ENCODE measurements at places on chromosomes 12 and 14.

GRCh38 chr12:132395908-132396305 lies 66.5 kb upstream of the GALNT9 start:
- DNase-seq: no peak

- DNase-seq: peak; percentile 53
These were observed 58.3 kb downstream of the OTOGL start for GRCh38 chr12:80157645-80158044.

GRCh38 chr14:68862954-68863594 lies 70.2 kb upstream of the ZFP36L1 start:
- DNase-seq: peak; percentile 83

- peak; percentile 25 for DNase-seq
These were observed 8.2 kb upstream of the PPP2R5E start for GRCh38 chr14:63551332-63551731.

- no peak for DNase-seq
These were observed 25.5 kb upstream of the LDHB start for GRCh38 chr12:21683115-21683514.

DNA sequence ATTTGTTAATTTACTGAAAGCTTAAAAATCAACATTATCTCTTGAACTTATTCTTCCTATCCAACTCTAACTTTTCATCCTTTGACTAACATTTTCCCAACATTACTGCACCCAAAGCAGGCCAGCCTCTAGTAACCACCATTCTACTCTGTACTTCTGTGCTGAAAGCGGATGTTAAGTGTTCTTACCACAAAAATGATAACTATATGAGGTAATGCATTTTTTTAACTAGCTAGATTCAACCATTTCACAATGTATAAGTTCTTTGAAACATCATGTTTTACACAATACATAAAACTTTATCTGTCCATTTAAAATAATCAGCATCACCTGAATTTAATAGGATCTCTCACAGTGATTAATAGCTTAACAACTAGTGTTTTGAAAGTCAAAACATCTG lies 468.5 kb upstream of the MGAT4C start:
- peak; percentile 86 for DNase-seq

DNA sequence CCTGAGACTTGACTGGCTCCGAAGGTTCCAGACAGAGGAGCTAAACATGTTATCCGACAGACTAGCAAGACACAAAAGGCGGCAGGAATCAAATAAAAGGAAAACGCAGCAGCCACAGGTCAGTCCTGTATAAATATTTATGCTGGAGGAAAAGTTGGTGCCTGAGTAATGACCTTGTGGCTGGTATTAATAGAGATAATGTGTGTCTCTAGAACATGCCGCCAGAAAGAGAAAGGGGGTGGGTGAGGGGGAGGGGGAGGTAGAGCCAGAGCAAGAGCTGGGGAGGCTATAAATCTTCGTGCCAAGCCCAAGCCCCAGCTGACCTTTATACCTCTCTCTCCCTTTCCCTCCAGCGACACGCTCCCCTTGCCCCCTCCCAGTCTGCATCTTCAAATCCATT lies 590.4 kb downstream of the MED13L start:
- DNase-seq: no peak

- no peak for DNase-seq
These were observed 46.2 kb downstream of the ANO2 start for GRCh38 chr12:5898874-5899273.

- no peak for DNase-seq
These were observed 11.0 kb downstream of the DCTN2 start for GRCh38 chr12:57535764-57536596.

DNA sequence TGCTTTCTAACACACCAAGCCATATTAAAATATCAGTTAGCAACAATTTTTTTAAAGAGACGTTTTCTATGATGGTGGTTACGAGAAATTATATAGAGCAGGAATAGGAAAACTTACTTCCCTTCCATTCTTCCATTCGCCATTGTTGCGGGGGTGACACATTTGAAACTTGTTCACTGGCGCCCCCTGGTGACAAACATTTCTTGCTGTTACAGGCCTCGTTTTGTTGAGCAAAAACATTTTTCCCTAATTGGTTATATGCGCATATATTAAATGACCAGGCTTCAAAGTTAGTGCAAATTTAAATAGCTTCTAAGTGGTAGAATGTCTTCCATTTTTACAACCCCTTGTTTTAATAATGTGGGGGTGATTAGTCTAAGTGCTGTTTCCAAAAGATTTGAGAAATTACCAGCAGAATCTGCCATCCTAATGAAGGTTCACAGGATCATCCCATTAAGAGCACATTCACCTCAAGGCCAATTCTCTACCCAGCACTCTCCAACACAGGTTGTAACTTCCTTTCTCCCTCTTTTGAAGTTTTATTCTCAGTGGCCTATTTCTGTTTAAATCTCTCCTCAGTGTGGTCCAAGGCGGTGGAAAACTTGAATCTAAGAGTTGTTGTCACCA lies 1124.7 kb downstream of the FLRT2 start:
- DNase-seq: peak; percentile 31

DNA sequence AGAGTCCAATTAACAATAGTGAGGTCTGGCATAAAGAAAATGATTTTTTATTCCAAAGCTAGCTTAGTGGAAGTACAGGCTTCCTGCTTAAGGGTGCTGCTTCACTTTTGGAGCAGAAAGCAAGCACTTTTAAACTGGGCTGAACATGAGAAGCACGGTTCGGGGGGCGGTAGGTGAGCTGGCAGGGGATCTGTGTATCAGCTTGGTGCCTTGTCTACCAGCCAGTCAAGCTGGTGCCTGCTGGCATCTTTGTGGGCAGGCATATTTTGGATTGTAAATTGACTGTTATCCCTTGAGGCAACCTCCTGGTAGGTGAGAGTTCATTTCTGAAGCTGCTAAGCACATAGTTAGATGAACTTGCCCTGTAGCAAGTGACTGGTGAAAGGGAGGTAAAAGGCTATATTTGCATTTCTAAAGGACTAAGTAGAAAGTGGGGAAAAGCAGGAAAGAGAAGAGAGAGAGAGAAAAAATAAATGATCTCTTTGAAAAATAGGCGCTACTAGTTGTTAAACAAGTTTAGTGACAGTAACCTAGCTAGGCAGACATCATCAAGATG lies 121.1 kb upstream of the SYT10 start:
- DNase-seq: no peak
